NCI-H187 (cell line): ENCODE measurements at places on chromosomes 1 and 21.
A peak's percentile ranks its signal among the peaks of the same experiment; 100 is the strongest.

GRCh38 chr21:42117967-42118780 lies 47.1 kb downstream of the UMODL1 start:
- DNase-seq: no peak

GRCh38 chr1:204455063-204455830 lies 39.4 kb downstream of the PIK3C2B start:
- no peak for DNase-seq

DNA sequence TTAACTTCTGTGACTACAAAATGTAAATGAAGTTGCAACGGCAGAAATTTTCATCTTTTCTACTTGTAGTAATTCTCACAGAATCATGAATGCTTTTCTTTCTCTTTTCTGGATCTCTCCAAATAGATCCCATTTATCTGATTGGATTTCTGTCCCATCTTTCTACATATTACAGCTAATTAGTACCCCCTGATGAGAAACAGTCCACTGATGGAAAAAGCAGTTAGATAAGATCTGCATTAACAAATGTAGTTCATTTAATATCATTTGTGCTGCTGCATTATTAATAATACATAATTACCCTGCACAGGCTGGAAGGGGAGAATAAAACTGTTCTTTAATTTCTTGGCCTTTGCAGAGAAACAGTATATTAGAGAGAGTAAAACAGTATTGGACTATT lies 289.3 kb downstream of the TTLL7 start:
- no peak for DNase-seq

DNA sequence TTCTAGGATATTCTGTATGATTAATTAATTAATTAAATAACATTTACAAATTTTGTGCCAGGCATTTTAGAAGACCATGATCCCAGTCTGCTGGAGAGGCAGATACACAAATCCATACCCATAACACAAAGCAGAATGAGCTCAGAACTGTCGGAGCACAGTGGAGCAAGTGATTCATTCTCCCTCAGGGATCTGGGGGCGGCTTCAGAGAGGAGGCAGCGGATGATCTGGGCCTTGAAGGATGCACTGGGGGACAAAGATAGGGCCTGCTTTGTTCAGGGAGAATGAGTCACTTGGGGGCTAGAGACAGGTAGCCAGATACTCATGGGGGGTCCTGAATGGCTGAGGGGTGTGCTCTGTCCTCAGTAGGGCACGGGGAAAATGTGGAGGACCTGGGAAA lies 50.9 kb upstream of the TRABD2B start:
- no peak for DNase-seq

- peak; percentile 44 for DNase-seq
These were observed 27.2 kb downstream of the ERI3 start for GRCh38 chr1:44327679-44328491.

GRCh38 chr1:195394567-195394966 lies 1213.7 kb downstream of the KCNT2 start:
- DNase-seq: no peak

- no peak for DNase-seq
These were observed 136.4 kb downstream of the AKT3 start for GRCh38 chr1:243713470-243714186.

DNA sequence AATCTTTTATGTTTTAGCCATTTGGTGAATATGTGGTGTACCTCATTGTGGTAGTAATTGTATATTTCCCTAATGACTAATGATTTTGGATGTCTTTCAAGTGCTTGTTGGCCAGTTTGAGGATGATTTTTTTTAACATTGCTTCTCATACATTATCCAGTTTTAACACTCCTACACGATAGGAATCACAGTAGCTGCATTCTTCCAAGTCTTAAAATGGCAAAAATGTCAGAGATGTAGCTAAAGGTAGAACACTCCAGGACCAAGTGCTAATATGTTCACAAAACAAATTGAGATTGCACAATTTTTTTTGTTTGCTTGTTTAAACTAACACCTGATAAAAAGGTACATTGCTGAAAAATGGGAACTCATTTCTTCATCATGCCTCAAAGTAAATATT lies 11.7 kb downstream of the USP25 start:
- no peak for DNase-seq

GRCh38 chr1:211036381-211037060 lies 97.4 kb downstream of the KCNH1 start:
- DNase-seq: no peak

GRCh38 chr1:38786040-38786436 lies 73.5 kb downstream of the RRAGC start:
- DNase-seq: no peak

DNA sequence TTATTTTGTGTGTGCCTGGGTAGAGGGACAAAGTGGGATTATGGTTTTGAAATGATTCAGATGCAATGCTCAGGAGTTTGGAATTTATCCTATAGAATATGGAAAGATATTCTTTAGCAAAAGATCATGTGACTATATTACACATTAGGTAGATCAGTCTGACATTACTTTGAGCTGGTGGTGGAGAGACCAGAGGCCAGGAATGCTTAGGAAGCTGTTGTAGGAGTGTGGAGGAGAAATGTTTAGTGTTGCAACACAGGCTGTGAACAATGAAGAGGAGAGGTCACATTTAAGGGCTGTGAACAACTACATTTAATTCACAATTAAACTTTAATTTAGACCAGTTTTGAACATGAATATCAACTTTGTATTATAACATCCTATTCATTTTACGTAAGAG lies 45.3 kb upstream of the PODN start:
- DNase-seq: no peak

- DNase-seq: no peak
These were observed 287.9 kb downstream of the PLPP3 start for GRCh38 chr1:56291374-56291919.

GRCh38 chr1:177351361-177352108 lies 180.8 kb downstream of the BRINP2 start:
- DNase-seq: no peak

DNA sequence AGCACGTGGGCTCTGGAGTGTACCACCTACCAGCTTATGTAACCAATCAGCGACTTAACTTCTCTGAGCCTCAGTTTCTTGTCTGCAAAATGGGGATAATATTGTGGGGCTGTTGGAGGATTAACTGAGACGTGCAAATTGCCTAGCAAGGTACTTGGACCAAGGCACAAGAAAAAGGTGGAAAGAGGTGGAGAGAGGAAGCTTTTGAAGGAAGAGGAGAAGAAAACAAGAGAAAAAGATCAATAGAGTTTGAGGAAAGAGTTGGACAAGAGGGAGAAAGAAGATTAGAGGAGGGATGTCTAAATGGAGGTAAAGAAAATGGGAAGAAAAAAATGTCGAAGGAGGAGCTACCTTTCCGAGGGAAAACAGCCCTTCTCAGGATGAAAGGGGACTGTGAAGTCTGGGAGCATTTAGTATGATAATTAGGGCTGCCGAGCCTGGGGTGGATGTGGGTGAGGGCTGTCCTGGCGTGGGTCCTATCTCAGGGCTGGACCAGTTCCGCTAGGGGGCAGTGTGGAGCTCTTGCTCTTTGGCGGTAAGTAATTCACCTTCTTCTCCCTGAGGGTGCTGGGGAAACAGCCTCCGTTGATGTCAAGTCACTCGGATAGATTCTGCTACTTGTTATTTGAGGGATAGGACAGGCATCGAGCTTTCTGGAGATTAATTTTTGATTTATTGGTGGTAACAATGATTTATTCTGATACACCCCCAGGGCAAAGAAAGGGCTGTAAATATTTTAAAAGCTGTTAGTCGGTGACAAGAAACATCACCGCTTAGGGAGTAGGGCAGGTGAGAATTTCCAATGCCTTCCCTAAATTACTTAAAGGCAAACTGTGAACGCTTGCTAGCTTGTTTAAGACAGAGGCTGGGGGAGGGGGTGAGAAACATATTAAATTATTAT lies 79.0 kb upstream of the NFASC start:
- DNase-seq: peak; percentile 85

GRCh38 chr1:64683419-64683818 lies 61.5 kb upstream of the RAVER2 start:
- no peak for DNase-seq

DNA sequence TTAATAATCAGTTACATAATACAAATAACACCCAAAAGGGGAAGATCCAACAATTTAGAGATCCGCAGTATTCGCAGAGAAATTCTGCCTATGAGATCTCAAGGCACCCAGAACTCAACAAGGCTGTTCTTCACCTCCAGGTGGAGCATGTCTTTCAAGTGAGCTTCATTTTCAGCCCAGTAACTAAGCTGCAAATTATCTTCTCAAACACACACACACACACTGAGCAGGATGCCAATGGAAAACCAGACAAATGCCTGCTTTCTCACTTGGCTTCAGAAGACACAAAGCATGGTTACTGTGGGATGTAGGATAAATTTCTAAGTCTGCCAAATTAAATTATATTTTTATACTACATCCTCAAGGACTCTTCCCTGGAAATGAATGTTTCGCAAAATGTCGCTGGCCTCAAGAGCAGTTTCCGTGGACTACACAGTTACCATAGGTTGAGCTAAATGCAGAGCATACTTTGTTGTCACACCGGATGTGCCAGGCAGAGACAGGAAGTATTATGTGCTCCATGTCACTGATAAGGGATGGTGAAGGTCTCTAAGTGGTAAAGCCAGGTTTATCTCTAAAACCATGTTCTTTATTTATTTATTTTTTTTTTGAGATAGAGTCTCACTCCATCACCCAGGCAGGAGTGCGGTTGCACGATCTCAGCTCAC lies 30.3 kb downstream of the UBR4 start:
- DNase-seq: no peak

DNA sequence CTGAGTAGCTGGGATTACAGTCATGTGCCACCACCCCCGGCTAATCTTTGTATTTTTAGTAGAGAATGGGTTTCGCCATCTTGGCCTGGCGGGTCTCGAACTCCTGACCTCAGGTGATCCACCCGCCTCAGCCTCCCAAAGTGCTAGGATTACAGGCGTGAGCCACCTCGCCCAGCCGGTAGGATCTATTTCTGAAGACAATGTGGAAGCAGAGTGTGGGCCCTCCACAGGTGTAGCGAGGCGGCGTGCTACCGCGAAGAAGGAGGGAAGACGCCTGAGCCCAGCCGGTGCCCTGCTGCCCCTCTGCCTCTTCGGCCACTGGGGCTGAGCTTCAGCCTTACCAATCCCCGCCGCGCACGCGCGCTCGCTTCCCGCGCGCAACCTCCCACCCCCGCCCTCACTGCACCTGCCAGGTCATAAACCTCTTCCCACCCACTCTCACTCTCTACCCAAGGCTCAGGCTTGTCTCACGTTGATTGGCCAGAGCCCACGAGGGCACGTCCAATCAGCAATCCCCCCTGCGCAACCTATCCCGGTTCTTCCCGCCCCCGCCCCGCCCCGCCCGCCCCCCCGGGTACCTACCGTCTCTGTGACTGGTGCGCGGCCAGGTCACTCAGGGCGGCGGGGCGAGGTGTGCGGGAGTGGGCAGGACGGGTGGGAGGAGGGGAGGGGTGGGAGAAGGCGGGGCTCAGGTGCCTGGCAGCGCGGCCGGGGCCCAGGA lies 409 bp upstream of the HOOK1 start:
- peak; percentile 90 for DNase-seq

DNA sequence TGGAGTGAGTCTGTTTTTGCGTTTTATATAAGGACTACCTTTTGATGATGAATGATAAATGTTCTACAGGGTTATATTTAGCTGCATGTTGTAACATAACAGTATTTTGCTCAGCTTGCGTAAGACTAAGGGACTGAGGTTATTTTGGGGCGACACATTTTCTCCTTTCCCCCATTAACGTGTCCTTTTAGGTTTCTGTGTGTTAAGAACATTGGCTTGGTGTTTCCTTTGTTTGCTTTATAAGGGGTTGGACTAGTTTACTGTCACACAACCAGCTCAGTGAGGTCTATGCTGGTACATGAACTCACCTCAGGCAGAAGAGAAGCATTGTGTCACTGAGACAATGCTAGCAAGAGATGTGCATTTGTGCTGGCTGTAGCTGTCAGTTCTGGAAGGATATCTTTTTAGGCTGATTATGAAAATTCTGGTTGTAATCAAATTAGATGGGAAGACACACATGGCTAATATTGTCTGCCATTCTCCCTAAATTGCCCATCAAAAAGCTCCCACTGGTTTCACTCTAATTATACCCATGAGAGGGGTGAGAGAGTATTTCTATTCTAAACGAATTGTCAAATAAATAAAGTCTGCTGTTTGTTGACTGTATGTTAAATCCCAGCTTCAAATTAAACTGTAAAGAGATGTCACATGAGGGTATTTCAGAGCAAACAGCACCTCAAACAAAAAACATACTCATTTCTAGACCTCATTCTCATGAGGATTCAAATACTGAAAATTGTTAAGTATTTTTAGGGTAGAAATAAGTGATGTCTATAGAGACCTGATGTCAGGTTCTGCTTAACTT lies 62.6 kb downstream of the CDC14A start:
- DNase-seq: no peak

DNA sequence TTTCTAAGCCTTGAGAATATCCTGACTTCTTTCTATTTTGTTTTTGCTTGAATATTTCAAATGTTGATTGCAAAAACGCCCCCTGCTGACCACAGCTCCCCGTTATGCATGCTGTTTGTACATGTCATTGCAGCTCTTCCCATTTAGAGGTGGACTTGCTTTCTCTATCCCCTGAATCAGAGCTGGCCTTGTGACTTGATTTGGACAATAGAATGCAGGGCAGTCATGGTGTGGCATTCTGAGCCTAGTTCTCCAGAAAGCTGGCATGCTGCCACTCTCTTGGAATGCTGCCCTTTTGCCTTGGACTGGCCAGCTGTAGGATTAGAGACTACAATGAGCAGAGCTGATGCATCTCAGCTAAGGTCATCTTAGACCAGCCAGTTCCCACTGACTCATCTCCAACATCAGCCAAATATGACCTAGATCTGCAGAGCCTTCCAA lies 1561.5 kb downstream of the MRPL39 start:
- no peak for DNase-seq

DNA sequence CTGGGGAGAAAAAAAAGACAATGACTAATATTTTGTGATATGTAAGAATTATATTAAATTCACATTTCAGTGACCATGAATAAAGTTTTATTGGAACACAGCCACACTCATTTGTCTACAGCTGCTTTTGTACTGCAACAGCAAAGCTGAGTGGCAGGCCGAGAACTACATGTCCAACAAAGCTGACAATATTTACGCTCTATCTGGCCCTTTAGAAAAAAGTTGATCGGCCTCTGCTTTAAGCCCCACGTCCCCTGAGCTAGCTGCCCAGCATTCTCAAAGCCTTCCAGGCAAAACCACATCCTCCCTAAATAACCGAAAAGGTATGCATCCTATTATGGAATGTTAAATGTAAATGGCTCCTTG lies 8.6 kb downstream of the SLC2A1 start:
- no peak for DNase-seq

DNA sequence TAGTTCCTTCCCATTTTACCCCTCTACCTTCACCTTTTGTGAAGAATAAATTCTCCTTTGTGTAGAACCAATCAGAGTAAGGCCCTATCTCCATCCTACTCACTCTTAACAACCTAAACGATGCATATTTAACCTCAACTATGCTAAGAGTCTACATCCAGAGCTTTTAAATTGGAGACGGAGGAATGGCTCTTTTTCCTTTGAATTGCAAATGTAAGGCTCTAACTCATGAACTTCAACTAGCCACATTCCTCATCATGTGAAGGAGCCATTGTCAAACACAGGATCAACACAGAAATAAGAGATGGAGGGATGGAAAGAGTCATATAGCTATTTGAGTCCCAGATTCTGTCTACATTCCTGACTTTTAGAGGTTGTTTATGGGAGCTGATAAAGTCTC lies 18.2 kb downstream of the DEPDC1 start:
- DNase-seq: no peak
